ENCODE measurements at places on chromosomes 16 and 17.

DNA sequence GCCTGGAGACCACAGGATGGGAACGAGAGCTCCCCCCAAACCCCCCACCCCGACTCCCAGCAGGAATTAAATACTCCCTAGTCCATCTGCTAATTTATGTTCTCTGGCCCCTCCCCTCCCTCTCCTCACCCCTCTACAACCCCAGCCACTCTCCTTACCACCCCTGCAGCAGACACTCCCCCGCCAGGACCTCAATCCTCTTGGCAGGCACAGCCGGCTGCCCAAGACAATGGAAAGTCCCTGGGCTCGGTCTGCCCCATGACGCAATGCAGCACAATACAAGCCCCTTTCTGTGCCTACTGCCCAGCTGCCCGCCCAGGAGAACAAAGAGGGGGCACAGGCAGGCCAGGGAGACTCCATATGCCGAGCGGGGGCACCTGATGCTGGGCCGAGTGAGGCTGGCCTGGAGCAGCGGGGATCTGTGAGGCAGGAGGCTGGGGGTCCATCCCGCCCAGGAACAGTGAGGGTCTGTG lies 30.3 kb upstream of the CDC42EP4 start:
- H3K36me3 ChIP-seq: no peaks in the 10 kb centered on the region
- peaks cover 17% of the 10 kb centered on the region for H3K27me3 ChIP-seq
- DNase-seq: no peak
- H3K27ac ChIP-seq: no peak overlapping the region

- H3K4me3 ChIP-seq: no peak overlapping the region
- H3K27me3 ChIP-seq: no peaks in the 10 kb centered on the region
- H3K36me3 ChIP-seq: no peaks in the 10 kb centered on the region
- no peak for DNase-seq
- no peaks in the 10 kb centered on the region for H3K4me1 ChIP-seq
These were observed 204.1 kb upstream of the SALL1 start for GRCh38 chr16:51355195-51355594.

DNA sequence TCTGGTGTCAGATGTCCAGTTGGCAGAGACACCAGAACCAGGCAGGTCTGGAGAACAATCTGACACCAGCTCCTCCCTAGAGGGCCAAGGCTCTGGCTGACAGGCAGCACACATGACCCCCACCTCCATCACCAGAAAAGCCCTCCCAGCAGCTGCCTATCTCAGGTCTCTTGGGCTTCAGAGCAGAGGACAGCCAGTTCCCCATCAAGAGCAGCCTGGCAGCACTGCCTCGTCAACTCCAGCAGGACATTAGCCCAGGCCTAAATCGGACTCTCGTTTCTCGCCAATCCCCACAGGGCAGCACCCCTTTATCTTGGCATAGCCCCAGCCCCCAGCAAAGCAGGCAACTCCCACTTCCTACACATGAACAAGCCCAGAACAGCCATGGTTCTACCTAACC lies 4.4 kb downstream of the JUP start:
- H3K4me1 ChIP-seq: peaks cover 8% of the 10 kb centered on the region
- no peak for DNase-seq
- peaks cover 35% of the 10 kb centered on the region for H3K27me3 ChIP-seq
- H3K36me3 ChIP-seq: no peaks in the 10 kb centered on the region
- H3K27ac ChIP-seq: no peak overlapping the region
- H3K4me3 ChIP-seq: no peak overlapping the region

- no peak overlapping the region for H3K4me3 ChIP-seq
- H3K27me3 ChIP-seq: no peaks in the 10 kb centered on the region
- no peak for DNase-seq
- H3K4me1 ChIP-seq: peaks cover 3% of the 10 kb centered on the region
- peak overlapping the region; percentile 72 for H3K27ac ChIP-seq
These were observed 38.6 kb downstream of the SYNRG start for GRCh38 chr17:37570527-37571093.

DNA sequence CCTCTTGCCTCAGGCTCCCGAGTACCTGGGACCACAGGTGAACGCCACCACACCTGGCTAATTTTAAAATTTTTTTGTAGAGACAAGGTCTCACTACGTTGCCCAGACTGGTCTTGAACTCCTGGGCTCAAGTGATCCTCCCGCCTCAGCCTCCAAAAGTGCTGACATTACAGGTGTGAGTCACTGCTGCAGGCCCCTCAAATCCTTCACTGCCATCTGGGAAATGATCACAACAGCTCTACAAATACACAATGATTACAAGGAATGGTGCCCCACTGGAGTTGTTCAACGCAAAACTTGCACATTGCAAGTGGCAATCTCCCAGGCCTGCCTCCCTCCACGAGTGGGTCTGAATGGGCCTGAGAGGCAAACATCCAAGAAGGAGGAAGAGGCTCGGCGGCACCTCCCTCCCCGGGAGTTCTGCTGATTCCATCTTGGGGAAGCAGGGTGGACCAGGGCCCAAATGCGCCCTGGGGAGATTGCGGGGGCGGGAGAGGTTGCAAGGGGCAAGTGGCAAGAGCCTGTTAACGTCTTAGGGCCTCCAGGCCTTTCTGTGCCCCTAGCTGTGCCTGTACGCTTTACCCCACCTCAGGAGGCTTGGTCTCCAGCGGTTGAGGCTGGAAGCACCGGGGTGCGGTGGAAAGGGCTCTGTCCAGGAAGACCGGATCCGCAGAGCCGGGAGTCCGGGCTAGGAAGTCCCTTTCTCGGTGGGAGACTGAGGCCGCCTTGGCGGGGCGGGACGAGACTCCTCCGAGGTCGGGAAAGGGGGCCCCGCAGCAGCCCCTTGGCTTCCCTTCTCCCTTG lies 656 bp upstream of the IGFBP4 start:
- H3K4me1 ChIP-seq: peaks cover 20% of the 10 kb centered on the region
- H3K27me3 ChIP-seq: no peaks in the 10 kb centered on the region
- peaks cover 16% of the 10 kb centered on the region for H3K36me3 ChIP-seq
- peak overlapping the region; percentile 57 for H3K4me3 ChIP-seq
- no peak overlapping the region for H3K27ac ChIP-seq

GRCh38 chr17:50051606-50052005 lies 4.3 kb upstream of the ITGA3 start:
- no peak for DNase-seq
- peaks cover 16% of the 10 kb centered on the region for H3K27me3 ChIP-seq
- H3K4me1 ChIP-seq: peaks cover 22% of the 10 kb centered on the region
- H3K4me3 ChIP-seq: no peak overlapping the region
- H3K27ac ChIP-seq: peak overlapping the region; percentile 27
- peaks cover 4% of the 10 kb centered on the region for H3K36me3 ChIP-seq

DNA sequence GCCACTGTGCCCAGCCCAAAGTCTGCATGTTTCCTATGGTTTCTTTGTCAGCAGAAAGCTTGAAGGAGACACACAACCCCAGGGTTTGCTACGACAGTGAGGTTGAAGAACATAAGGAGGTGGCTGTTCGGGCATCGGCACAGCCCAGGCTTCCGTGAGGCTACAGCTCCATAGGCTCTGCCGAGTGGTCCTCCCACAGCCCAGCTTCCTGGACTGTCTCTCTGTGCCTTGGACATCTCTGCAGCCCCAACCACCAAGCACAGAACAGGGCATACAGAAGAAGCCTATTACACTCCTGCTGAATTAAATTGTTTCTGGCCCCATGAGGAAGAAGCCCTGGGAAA lies 3.2 kb upstream of the HAP1 start:
- peak overlapping the region; percentile 42 for H3K4me3 ChIP-seq
- no peak overlapping the region for H3K27ac ChIP-seq
- peaks cover 53% of the 10 kb centered on the region for H3K27me3 ChIP-seq
- H3K36me3 ChIP-seq: peaks cover 3% of the 10 kb centered on the region
- H3K4me1 ChIP-seq: peaks cover 5% of the 10 kb centered on the region

GRCh38 chr17:21375162-21375560 lies 996 bp upstream of the KCNJ12 start:
- peaks cover 78% of the 10 kb centered on the region for H3K27me3 ChIP-seq
- H3K27ac ChIP-seq: no peak overlapping the region
- H3K4me1 ChIP-seq: peaks cover 4% of the 10 kb centered on the region
- no peaks in the 10 kb centered on the region for H3K36me3 ChIP-seq

GRCh38 chr16:31201582-31202413 lies 762 bp downstream of the PYCARD start:
- H3K27ac ChIP-seq: peak overlapping the region; percentile 97
- peak overlapping the region; percentile 90 for H3K4me3 ChIP-seq
- H3K4me1 ChIP-seq: peaks cover 43% of the 10 kb centered on the region
- H3K27me3 ChIP-seq: no peaks in the 10 kb centered on the region
- peak; percentile 33 for DNase-seq

- H3K4me3 ChIP-seq: no peak overlapping the region
- H3K27me3 ChIP-seq: no peaks in the 10 kb centered on the region
- H3K36me3 ChIP-seq: peaks cover 2% of the 10 kb centered on the region
- H3K27ac ChIP-seq: no peak overlapping the region
- no peaks in the 10 kb centered on the region for H3K4me1 ChIP-seq
These were observed 98.4 kb upstream of the DNAH9 start for GRCh38 chr17:11499881-11500280.

DNA sequence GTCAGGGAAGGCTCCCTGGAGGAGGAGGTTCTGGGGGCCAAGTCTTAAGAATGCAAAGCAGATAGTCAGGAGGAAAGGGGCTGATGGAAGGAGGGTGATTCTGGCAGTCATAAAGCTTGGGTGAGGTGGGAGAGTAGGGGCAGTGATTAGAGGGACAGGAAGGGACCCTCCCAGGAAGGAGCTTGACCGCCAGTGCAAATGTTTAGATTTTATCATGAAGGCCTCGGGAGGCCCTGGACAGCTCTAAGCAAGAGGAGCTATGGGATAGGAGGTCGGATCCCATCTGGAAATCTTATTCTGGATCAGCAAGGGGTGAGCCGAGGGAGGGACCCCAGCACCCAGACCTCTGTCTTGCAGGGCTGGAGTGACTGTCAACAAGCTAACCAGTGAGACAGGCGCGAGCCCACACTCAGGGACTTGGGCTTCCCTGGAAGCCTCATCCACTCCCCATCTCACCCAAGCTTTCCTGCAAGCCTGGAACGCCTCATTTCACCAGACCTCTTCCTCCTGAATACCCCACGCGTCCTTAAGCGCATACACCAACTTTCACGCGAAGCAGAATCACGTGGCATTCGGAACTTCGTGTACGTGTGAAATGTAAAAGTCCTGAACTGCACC lies 52.0 kb upstream of the CBX4 start:
- peaks cover 53% of the 10 kb centered on the region for H3K27me3 ChIP-seq
- H3K27ac ChIP-seq: no peak overlapping the region
- no peak overlapping the region for H3K4me3 ChIP-seq

GRCh38 chr16:51312363-51313150 lies 161.5 kb upstream of the SALL1 start:
- no peak for DNase-seq
- no peaks in the 10 kb centered on the region for H3K36me3 ChIP-seq
- H3K4me1 ChIP-seq: no peaks in the 10 kb centered on the region
- H3K27ac ChIP-seq: no peak overlapping the region
- no peaks in the 10 kb centered on the region for H3K27me3 ChIP-seq
- no peak overlapping the region for H3K4me3 ChIP-seq

GRCh38 chr17:28397687-28398279 lies 8.2 kb downstream of the SLC46A1 start:
- DNase-seq: no peak
- H3K4me1 ChIP-seq: no peaks in the 10 kb centered on the region
- peak overlapping the region; percentile 56 for H3K27ac ChIP-seq

- H3K4me1 ChIP-seq: peaks cover 11% of the 10 kb centered on the region
- H3K4me3 ChIP-seq: peak overlapping the region; percentile 79
- DNase-seq: no peak
These were observed 933 bp downstream of the COPZ2 start for GRCh38 chr17:48036693-48037035.

DNA sequence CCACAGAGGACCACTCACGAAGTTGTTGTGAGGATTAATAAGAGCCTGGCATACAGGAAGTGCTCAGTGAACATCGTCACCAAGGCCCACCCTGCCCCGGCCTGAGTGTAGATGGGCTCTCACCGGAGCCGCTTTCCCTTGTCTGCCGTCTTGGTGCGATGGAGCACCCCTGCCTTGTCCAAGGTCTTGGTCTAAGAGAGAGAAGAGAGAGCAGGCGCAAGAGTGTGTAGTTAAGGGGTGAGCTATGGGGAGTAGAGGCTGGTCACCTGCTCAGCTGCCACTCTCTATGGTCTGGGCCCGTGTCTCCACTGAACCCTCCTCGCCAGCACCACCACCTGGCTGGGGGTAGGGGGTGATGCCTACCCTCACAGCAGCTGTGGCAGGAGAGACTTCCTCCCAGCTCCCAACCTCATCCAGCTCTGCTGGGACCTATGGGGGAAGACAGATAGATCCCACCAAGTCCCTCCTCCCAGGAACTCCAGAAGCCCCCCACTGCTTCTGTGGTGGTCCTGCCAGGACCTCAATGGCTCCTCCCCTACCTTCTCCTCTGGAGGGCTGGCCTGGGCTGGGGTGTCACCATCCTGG lies 28.7 kb downstream of the ARHGAP27 start:
- H3K27me3 ChIP-seq: no peaks in the 10 kb centered on the region
- H3K27ac ChIP-seq: peak overlapping the region; percentile 35
- H3K4me3 ChIP-seq: no peak overlapping the region
- H3K4me1 ChIP-seq: peaks cover 20% of the 10 kb centered on the region
- H3K36me3 ChIP-seq: peaks cover 63% of the 10 kb centered on the region
- no peak for DNase-seq

- H3K27me3 ChIP-seq: no peaks in the 10 kb centered on the region
- no peak overlapping the region for H3K4me3 ChIP-seq
- H3K27ac ChIP-seq: no peak overlapping the region
- no peaks in the 10 kb centered on the region for H3K4me1 ChIP-seq
These were observed 520.4 kb downstream of the WWOX start for GRCh38 chr16:78619811-78620210.

DNA sequence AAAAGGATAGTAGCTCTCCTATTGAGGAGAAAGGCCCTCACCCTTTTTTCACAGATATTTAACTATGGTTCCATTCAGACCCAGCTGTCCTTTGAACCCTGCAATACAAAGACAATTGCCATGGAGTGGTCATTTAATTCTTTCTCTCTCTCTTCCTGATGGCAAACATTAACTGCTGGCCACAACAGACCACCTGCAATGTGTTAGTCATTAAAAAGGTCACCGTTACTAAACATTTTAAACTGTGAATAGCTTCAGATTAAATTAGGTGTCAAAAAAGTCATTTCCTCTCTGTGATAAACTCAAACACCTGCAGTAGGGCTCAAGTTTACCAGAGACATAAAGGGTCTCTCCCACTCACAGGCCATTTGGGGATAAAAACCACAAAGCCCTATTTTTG lies 697.2 kb downstream of the TOX3 start:
- DNase-seq: no peak
- no peak overlapping the region for H3K27ac ChIP-seq
- no peaks in the 10 kb centered on the region for H3K36me3 ChIP-seq
- no peak overlapping the region for H3K4me3 ChIP-seq
- H3K4me1 ChIP-seq: no peaks in the 10 kb centered on the region
- no peaks in the 10 kb centered on the region for H3K27me3 ChIP-seq

All from effector memory CD8-positive, alpha-beta T cell (primary cell).